ENCODE measurements at places on chromosomes 12 and 14.

DNA sequence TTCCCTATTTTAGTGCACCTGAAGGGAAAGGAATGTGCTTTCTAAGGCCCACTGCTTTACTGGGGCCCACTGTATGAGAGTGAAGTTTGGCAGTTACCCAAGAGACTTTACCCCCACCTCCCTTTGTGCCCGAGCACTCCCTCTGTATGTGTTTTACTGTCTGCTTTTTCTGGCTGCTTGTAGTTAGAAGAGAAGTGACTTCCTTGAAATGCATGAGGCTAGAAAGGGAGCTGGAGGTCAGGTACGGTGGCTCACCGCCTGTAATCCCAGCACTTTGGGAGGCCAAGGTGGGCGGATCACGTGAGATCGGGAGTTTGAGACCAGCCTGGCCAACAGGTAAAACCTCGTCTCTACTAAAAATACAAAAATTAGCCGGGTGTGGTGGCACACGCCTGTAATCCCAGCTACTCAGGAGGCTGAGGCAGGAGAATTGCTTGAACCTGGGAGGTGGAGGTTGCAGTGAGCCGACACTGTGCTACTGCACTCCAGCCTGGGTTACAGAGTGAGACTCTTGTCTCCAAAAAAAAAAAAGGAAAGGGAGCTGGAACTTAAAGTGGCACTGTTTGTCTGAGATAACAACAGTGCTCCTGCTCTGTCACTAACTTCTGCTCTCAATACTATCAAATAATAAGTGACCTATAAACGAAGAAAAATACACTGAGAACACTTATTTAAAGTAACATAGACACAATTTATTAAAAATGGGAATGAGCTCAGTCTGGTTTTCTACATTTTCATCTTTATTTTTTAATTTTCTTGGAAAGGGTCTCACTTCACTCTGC is 5.8 kb downstream of the TRIP11 start:
- no peak for DNase-seq

DNA sequence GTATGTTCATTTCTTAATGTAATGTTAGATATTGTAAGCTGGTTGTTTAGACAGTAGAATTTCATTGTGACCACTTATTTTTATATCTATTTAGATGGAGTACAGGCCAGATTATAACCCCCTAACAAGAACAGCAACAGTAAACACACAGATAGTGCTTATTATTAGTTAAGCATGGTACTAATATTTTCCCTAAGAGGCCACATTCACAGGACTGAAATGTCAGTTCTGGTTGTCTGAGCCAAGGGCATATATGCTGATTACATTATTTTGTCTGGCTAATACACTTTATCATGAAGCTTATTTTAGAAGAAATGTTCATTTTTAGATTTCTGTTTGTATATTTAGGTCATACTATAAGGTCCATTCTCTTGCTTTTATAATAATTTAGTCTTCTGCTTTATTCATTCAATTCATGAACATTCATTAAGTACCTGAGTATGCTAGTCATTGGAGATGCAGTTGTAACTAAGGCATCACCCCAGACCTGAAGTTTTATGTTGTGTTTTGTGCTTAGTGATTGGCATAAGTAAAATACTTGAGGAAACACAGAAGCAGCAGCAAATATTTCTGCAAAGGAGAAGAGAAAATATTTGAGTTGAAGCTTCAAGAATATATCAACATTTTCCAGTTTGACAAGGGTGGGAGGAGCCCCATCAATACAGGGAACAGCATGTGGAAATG is 413.7 kb downstream of the RAD51B start:
- no peak for DNase-seq

- no peak for DNase-seq
These were observed 362.6 kb upstream of the CLEC14A start for GRCh38 chr14:38618514-38618913.

DNA sequence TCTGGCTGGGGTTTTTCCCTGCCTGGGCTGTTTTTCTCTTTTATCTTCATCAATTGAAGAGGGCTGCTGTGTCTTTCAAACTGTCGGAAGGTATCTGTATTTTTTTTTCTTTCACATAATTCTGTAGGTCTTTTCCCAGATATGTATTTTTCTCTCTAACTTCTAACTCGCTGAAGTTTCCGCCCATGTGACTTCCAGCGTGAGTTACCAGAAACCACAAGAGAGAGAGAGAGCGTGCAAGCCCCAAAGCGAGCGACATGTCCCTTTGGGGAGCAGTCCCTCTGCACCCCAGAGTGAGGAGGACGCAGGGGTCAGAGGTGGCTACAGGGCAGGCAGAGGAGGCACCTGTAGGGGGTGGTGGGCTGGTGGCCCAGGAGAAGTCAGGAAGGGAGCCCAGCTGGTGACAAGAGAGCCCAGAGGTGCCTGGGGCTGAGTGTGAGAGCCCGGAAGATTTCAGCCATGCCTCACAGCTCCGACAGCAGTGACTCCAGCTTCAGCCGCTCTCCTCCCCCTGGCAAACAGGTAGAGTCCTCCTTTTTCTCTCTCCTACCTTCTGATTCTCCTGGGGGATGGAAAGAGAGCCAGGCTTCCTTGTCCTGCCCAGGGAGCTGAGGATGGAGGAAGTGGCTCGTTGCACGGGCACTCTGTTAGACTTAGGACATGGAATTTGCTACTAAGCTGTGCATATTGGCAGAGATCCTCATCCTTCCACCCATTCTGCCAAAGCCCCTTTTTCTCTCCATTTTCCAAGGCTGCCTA is at the start of gene BATF:
TSS of gene BATF (plus strand) at position 246 of the 759 bp plus-strand sequence. CDS start at position 460, 214 bp downstream.
- DNase-seq = peak; percentile 89

All from CD4-positive, alpha-beta T cell treated with Interleukin-4 for 4 hours (primary cell).